ENCODE measurements at places on chromosomes 5 and 9.

DNA sequence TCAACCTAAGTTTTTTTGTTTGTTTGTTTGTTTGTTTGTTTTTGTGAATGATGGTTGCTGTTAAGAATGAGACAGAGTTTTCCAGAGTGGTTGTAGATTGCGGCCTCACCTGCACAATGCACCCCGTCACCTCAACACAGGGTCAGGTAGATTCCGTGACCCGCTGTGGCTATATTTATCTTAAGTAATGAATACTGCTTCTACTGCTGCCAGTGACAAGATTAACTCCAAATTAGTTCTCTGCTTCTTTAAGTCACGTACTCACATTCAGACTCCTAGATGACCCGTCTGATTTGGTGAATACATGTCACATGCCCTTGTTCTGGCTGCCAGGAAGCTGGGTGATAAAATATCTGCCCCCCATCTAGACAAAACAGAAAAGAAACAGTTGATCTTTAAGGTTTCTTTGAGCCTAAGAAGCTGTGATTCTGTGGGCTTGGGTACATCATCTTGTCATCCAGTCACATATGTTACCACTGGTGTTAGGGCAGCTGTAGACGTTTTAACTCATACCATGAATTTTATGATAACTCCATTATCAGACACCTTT lies 52.9 kb downstream of the CFAP95 start:
- no peak for DNase-seq

- no peak for DNase-seq
Observed at GRCh38 chr5:127400539-127400938, 109.9 kb downstream of the MEGF10 start.

GRCh38 chr5:101067429-101067828 lies 164.3 kb upstream of the ST8SIA4 start:
- DNase-seq: no peak

GRCh38 chr5:92265804-92266203 lies 882.7 kb upstream of the ARRDC3 start:
- no peak for DNase-seq

- DNase-seq: peak; percentile 4
Observed at GRCh38 chr5:98839469-98840383, 66.3 kb downstream of the RGMB start.

- no peak for DNase-seq
Observed at GRCh38 chr5:93580927-93581445, at the start of gene NR2F1-AS1. Gene NR2F1-AS1 (minus strand): TSS chr5:93581219.

DNA sequence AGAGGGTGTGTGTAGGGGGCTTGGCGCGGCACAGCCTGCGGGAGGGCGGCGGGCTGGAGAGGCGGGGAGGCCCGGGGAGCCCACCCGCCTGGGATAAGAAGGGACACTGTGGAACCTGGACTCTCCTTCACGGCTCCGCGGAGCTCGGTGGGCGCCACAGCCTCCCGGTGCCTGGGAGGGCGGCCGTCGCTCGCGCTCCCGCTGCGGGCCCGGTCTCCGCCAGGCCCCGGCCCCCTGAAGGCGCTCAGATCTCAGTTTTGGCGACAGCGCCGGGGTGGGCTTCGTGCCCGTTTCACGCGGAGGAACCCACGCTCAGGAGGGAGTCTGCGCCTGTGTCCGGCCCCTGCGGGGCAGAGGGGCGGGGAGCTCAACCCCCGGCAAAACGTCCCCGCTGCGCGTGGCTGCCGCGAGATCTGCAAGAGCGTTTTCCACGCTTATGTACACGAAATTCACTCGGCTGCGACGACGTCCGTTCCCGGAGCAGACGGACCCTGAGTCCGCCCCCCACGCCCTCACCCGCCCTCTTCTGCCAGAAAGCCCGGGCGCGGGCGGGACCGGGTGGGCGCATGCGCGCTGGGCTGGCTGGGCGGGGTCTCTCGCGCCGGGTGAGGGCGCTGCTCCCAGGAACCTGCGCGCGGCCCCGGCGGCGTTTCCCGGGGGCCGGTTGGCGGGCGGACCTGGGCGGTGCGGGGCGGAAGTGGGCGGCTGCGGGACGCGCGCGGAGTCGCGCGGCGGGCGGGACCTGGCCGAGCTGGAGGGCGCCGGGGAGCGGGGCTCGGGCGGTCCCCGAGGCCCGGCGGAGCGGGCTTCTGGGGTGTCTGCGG lies at the start of gene NELFB:
Gene NELFB (plus strand): TSS at position 704 of the 824 bp plus-strand sequence.
- DNase-seq: peak; percentile 68

GRCh38 chr9:98216391-98216790 lies 24.0 kb upstream of the CORO2A start:
- no peak for DNase-seq

DNA sequence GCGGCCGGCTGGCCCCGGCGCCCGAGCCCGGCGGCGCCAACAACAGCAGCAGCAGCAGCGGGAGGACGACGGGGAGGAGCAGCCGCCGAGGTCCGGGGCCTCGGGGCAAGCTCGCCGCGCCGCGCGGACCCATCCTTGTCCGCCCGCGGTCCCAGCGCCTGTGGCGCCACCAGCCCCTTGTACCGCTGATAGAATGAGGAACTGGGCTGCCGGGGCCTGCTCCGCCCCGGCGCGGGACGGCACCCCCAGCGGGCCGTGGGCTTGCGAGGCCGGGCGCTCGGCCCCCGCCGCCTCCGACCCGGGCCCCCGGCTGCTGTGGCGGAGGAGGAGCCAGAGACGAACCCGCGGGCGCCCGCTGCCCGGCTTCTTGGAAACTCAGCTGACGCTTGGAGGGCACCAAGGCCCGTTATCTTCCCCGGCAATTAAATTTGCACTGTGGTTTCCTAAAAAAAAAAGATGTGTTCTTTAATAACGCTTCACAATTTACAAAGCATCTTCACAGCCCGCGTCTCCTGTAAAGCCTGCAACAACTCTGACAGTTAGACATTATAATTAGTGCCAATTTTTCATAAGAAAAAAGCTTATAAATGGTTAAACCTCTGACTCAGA lies at the start of gene ARSB:
Gene ARSB (minus strand): TSS at position 195 of the 609 bp plus-strand sequence. CDS start 62 bp downstream, at position 133.
- DNase-seq: peak; percentile 8
